NCI-H1417 treated with DMSO at 0.1 percent for 48 hours (cell line): ENCODE measurements at places on chromosomes 5 and 9.

- DNase-seq: no peak
These were observed 106.7 kb upstream of the OSMR start for GRCh38 chr5:38739011-38739704.

DNA sequence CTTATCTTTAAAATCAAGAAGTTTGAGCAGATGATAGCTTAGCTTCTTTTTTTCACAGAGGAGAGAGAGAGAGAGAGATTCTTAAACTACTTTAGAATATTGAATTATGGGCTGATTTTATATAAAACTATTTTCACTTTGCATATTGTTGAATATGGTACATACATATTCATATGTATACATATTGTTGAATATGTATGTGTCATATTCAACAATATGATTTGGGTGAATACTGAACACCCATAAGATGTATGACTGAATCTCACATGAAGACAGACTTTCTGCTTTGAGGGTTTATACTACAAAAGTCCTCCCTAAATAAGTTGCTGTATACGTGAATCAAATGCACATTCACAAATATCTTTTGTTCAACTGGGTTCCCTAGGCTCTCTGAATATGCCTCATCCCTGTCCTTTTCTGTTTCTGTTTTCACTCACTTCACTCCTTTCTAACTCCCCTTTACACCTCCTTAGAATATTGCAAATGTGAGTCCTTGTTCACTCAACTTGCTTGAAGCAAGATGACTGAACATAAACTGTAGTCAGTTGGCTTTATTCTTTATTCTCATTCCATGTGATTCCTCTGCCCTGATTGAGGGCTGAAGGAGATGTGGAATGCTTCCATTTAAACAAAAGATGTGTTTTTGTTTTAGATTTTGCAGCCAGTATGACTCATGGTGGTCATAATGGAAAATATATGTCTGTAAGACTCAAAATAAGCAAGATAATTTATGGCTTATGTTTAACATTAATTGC lies 225.4 kb upstream of the DAB2 start:
- no peak for DNase-seq

DNA sequence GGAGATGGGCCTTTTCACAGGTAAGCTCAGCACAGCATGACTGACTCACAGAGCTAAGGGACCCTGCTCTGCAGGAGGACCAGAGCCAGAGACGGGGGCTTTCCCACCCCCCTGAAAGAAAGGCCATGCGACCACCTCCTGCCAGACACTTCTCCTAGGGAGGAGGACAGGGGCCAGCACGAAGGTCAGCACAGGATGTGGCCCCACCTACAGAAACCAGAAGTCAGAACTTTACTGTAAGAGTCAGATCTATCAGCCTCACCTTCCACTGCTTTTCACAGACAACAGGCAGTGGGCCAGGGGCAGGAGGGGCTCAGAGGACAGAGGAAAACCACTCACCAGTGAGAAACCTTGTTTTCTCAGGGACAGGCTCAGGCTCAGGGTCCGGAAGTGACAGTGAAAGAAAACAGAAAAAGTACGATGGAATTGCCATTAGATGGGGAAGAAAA lies 37.9 kb downstream of the CCNJL start:
- no peak for DNase-seq

- no peak for DNase-seq
These were observed 53.8 kb downstream of the HRH2 start for GRCh38 chr5:175711472-175712312.

- no peak for DNase-seq
These were observed 98.9 kb downstream of the LIX1 start for GRCh38 chr5:97043511-97043910.

DNA sequence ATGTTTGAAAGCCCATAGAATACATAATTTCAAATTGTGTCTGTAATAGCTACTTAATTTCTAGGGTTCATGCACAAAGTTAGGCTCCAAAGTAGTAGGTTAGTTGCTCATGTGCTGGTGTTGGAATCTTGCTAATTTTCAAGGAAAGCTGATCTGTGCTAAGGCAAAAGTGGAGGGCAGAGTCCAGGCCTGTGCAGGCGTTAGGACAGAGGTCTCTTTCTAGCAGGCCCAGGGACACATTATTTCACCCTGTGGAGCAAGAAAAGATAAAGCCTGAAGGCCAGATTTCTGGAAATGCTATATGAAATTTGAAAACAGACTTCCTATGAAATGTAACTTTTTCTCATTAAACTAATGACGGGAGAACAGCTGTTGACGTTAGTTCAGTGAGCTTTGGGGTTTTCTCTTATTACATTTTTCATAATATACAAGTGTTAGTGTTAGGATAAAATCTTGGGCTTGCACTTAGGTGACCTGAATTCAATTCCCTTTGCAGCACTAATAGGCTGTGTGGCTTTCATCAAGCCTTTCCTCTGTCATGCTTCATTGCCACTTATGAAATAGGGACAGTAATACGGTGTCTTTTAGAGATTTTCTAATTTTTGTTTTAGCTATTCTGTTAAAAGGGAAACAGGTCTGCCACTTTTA lies 196.7 kb upstream of the HAPLN1 start:
- no peak for DNase-seq

DNA sequence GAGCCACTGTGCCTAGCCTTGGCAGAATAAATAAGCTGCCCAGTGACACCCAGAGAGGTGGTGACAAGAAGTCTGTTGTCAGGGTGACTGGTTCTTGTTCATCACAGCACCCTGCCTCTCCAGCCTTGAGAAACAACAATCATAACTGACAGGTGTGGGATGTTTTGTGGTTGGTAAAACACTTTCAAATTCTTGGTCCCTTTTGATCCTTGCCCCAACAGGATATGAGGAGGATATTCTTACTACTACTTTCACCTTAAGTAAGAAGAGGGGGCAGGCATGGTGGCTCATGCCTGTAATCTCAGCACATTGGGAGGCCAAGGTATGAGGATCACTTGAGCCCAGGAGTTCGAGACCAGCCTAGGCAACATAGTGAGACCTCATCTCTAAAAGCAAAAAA lies 14.2 kb upstream of the FRRS1L start:
- DNase-seq: no peak

DNA sequence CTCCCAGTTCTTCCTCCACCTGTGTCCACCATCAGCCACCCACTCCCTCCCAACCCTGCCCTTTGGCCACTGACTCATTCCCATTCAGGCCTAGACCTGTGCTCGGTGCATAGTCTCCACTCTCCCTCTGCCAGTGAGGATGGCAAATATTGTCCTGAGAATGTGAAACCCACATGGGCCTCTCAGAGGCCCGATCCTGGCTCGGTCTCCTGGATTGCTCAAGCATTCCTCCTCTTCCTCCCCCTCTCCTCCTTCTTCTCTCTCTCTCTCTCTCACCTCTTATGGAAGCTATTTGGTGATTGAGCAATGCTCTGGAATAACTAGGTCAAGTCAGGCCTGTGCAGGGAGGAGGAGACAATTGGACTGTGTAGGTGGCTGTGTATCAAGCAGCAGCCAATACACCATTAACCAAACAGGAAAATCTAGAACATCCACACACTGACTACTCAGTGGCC lies 99.9 kb downstream of the KLF4 start:
- no peak for DNase-seq
